ENCODE measurements at places on chromosomes 4 and X.

- DNase-seq = no peak
These were observed 144.7 kb downstream of the NAA11 start for GRCh38 chr4:79181190-79181589.

DNA sequence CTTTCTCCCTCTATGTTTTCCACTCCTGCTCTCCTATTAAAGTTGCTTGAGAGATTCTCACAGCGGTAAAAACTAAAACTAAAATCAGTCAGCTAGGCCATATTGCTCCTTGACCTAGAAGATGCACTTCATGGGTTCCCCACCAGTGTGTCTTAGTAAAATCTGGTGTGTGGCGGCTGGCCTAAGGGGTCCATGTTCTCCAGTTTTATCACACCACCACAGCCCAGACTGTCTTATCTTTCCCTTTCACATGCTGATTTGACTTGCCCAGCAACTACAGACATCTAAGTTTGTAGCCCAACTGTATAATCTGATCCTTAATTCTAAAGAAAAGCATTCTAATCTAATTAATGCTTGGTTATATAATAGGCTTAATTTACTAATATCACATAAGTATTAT is 68.0 kb downstream of the ATP8A1 start:
- no peak for DNase-seq

DNA sequence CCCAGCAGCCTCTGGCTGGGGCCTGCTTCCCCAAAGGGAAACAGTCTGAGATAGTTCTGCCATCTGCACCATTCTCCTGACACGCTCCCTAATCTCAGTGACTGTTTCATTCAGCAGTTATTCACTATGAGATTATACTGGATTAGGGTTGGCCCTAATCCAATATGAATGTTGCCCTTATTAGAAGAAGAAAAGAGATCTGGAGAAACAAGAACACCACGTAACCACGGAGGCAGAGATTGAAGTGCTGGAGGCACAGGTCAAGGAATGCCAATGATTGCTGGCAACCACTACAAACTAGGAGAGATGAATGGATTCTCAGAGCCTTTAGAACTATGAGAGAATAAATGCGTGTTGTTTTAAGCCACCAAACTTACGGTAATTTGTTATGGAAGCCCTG is 7.4 kb downstream of the ACOX3 start:
- no peak for DNase-seq

- DNase-seq = no peak
These were observed 637.9 kb downstream of the FAT4 start for GRCh38 chr4:125952631-125953030.

GRCh38 chr4:168317621-168318020 is 931 bp downstream of the DDX60 start:
- DNase-seq = no peak

DNA sequence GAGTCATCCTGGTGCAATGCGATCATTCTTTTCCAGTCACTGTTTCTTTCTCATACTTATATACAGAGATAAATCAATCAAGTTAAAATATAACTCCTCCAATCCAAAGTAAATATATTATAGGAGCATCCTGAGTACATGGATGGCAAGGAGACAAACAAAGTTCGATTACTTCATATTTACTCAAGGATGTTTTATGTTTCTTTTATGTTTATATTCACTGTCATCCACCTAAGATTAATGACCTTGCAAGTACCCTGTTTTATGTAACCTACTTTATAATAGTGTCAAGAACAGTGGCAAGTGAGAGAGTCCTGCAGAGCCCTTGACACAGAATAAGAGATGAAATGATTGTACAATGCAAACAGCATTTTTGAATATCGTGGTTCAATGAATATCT is at the start of gene UGT2B11:
TSS of gene UGT2B11 (minus strand) at position 33 of the 400 bp plus-strand sequence. CDS start at position 7, 26 bp downstream.
- DNase-seq = no peak

- DNase-seq = no peak
These were observed 60.3 kb downstream of the DLG3 start for GRCh38 chrX:70504772-70505450.
